ENCODE measurements at places on chromosomes 13 and 19.

GRCh38 chr13:22812793-22813192 is 368.0 kb upstream of the SGCG start:
- DNase-seq: no peak

DNA sequence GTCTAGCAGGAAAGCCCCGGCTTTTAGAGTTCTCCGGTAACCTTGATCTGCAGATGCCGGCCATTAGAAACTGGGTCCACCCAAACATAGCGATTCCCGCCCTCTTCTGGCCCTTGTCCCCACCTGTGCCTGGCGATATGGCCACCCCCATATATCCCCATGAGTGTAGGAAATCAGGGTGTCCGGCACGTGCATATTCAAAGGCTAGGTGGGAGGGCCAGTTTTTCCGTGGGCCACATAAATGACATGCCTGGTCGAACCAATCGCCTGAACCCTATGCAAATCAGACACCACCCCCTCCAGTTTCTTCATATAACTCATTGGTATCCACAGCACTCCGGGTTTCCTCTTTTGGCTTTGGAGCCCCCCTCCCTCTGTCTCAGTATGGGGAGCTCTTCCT is 37.4 kb downstream of the ERICH4 start:
- DNase-seq: no peak

GRCh38 chr13:31276421-31276820 is 76.6 kb downstream of the B3GLCT start:
- no peak for DNase-seq

GRCh38 chr13:35720690-35721554 is 244.4 kb upstream of the MAB21L1 start:
- peak; percentile 65 for DNase-seq

DNA sequence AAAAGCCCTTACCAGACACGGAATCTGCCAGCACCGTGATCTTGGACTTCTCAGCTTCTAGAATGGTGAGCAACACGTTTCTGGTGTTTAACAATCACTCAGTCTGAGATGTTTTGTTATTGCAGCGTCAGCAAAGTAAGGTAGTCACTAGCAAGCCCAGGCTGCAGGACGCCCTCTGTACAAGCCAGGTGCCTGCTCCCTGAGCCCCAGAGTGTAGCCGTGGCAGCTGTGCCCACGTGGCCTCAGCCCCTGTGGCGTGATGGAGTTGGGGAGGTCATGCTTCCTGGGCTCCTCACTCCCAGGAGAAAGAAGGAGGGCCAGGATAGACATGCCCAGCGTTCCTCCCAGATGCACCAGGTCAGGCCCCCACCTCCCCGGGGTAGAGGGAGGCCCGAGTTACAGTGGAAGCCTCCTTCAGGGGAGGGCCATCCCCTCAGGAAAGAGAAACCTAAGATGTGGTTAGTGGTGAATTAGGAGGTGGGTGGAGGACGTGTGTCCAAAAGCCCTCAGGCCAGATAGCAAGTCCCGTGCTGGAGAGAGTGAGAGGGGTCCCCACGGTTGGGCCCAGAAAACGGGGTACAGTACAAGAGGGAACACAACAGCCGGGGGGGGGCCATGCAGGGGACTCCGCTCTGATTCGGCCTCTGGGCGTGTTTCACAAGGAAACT is 169.6 kb upstream of the SOX1 start:
- DNase-seq: no peak

- peak; percentile 96 for DNase-seq
Observed at GRCh38 chr19:51887522-51888498, at the start of gene ZNF577. Gene ZNF577, minus strand, starts transcription at chr19:51887951. Its CDS starts 7,569 bp downstream, at chr19:51880382.

DNA sequence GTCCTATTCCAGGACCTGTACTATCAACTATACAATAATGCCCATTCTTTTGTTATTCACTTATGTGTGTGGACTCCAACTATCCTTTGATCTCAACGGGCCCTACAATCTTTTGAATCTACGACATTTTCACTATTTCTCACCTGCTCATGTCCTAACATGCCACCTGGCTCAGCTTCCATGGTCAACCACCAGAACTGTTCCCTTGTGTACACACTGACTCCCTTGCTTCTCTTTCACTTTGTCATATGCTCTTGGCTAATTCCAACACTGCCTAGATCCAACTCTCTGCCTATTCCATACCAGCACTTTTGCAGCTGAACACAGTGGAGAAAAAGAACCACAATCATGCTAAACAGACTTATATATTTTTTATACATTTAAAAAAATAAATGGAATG is 53.1 kb downstream of the MICU2 start:
- no peak for DNase-seq

- DNase-seq: no peak
Observed at GRCh38 chr19:48698046-48698445, 2.3 kb downstream of the FUT2 start.

- DNase-seq: no peak
Observed at GRCh38 chr19:33449799-33450198, 71.8 kb downstream of the PEPD start.

DNA sequence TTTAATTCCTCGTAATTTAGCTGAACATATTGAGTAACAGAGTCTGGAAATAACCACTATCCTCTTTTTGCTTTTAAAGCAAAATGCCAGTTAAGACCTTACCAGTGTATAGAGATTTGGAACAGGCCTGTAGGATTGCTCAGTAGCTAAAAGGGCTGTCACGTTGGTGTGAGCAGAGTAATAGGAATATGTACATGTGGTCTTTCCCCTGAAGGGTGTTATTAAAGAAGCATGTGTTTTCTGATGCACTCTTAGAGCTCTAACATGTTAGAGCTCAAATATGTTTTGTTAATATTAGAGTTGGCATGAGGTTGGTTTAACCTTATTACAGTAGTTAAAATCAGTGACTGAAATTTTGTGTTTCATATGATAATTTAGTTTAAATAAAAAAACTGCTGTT is 172.9 kb downstream of the PDS5B start:
- DNase-seq: no peak

DNA sequence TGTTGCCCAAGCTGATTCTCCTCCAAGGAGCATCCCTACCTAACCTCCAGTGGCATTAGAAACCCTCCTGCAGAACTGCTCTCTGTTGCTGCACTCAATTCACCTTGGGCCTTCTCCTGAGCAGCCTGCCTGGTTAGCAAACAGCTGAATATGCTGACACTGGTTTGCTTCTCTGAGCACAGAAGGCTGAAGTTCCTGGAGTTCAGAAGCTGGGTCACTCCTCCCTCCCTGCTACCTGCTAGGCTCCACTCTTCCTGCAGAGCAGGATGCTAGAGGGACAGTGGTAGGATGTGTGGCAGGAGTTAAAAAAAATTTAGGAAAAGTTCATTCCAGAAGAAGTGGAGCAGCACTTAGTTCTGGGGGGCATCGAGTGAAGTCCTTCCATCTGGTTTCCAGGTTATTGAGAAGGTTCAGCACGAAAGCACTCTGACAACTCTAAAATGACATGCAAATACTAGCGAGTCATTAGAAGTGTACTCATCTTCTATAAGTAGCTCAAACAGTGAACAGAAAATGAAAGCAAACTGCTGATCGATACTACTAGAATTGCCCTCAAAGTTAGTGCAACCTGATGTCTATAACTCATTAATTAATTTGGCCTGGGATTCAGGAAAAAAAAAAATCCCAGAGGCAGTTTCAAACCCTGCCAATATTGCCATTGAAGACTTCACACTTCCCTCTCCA is 293.7 kb downstream of the POU4F1 start:
- DNase-seq: no peak

- no peak for DNase-seq
Observed at GRCh38 chr19:13089857-13090507, 12.7 kb downstream of the LYL1 start.

GRCh38 chr19:19204181-19204580 is 967 bp upstream of the NR2C2AP start:
- no peak for DNase-seq

Measured in right hindlimb (tissue), 1 donor.